ENCODE measurements at places on chromosomes 13 and 19. TPM values are rescaled to one million over a fixed set of nuclear protein-coding genes. Genes with fewer than 3 reads are reported as not detected.

Gene POMP
- total RNA-seq, result 96.3 TPM

Gene RFPL4AL1
- not detected for total RNA-seq

Gene KCNJ14
- 1.0 TPM for total RNA-seq

Gene CAMSAP3
- 3.7 TPM for total RNA-seq

Gene ZNF888
- total RNA-seq, result 2.6 TPM

Gene ACP7
- 0.09 TPM for total RNA-seq
